ENCODE measurements at places on chromosomes 13 and 19. TPM values are rescaled to one million over a fixed set of nuclear protein-coding genes. Genes with fewer than 3 reads are reported as not detected.

Gene FCHO1
- total RNA-seq: 39.1 TPM

Gene CEACAM20
- not detected for total RNA-seq

Gene FCAR
- total RNA-seq: not detected

Gene APOE
- 51.3 TPM for total RNA-seq

Gene CYP4F8
- total RNA-seq: not detected

Gene NLRP7
- not detected for total RNA-seq

Gene FSD1
- 53.2 TPM for total RNA-seq

Gene BEST2
- total RNA-seq: not detected

Gene CNFN
- not detected for total RNA-seq

Gene PCDH20
- total RNA-seq: 5.3 TPM
